Stimulated activated CD4-positive, alpha-beta T cell treated with anti-CD3 and anti-CD28 coated beads, Interleukin-1b, Interleukin-23, amount 100 ng/mL, for 4 hours (primary cell): ENCODE measurements at places on chromosomes 13 and 19.
A peak's percentile ranks its signal among the peaks of the same experiment; 100 is the strongest.

DNA sequence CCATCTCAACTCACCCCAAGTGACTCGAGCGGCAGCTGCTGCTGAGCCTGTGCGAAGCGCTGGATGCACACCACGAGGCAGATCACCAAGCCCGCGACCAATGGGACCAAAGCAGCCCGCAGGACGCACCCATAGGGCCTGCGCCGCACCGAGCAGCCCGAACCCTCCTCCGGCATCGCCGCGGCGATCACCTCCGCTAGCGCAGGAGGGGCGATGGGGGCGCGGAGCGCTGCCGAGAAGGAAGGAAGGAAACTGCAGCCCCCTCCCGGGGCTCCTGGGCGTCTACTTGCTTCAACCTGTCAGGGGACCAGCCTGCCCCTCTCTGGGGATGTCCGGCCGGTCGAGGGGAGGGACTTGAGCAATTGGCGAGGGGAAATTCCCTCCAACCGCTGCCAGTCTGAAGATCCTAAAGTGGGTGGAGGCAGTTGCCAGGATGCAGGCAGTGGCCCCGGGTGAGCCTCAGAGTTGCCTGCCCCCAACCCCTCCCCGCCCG lies at the start of gene CD70:
TSS of gene CD70 (minus strand) at position 324 of the 493 bp plus-strand sequence. CDS start at position 176, 148 bp downstream.
- peak; percentile 34 for DNase-seq

DNA sequence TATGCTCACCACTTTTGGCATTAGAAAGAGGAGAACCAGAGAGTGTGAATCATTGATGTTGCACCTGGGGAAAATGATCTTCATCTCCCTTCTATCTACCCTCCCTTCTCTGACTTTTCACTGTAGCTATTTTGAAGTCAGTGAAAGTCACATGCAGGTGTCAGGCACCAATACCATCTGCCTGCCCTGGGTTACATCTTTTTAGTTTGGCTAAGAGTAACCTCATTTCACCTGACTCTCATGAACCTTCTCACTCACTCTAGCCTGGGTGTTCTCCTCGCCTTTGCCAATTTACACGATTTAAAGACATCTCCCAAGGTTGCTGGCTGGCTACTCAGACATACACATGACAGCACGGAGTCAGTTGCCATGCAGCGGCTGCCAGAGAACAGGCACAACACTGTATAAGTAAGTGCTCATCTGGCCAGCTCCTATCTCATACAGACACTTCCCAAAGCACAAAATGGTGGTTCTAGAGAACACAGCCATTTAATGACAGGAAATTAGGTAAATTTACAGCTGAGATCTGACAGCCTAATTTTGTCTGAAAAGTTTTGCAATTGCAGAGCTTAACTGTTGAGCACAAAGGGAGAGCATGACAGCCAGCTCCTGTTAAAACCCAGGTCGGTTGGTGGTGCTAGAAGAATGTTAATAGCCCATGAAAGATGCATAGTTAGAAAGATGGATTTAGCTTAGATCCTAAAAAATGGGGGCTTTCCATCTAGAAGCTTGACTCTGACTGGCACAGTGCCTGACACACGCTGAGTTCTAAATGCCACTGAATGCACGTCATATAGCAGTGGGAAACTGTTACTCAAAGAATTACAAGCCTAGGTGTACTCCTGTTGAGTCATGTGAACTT lies 32.5 kb downstream of the LCP1 start:
- DNase-seq, result no peak

DNA sequence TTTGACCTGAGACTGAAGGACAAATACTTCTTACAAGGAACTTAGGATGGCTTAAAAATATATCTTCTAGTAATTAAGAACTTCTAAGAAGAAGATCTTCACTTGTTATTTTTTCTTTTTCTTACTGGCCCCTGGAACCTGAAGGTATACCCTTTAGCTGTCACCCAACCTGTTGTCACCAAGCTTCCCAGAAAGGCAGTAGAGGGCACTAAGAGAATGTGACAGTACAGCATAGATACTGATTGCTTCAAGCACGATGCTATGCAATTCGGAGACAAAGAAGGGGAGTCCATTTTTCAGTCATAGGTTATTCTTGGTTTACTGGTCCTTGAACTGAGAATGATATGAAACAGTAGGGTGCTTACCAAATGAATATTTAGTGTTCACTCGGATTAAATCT lies 208.3 kb upstream of the PCDH9 start:
- no peak for DNase-seq

DNA sequence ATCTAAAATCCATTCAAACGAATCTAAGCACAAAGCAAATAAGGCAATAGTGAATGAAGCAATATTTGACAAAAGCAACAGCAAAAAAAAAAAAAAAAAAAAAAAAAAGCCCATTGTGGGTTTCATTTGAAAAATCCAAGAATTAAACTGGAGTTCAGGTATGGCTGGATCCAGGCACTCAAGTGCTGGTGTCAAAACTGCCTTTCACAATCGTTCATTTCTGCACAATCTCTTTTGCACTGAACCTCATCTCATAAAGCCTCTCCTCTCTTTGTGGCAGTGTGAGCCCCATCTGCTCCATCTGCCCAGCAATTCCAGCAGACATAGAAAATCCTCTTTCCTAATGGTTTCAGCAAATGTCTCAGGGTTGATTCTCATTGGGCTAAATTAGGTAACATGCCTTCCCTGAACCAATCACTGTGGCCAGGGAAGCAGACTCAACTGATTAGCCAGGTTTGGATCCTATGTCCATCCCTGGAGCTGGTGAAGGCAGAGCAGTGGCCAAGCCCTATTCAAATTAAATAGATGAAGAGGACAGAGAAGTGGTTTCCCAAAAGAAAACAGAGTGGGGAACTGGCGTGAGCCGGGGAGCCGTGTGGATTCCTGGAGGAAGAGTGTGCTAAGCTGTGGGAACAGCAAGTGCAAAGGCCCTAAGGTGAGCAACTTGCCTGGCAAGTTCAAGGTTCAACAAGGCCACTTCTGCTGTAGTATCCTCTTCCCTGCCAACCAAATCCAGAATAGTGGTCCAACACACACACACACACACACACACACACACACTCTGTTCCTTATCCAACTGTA lies 1.2 kb upstream of the HIF3A start:
- no peak for DNase-seq

DNA sequence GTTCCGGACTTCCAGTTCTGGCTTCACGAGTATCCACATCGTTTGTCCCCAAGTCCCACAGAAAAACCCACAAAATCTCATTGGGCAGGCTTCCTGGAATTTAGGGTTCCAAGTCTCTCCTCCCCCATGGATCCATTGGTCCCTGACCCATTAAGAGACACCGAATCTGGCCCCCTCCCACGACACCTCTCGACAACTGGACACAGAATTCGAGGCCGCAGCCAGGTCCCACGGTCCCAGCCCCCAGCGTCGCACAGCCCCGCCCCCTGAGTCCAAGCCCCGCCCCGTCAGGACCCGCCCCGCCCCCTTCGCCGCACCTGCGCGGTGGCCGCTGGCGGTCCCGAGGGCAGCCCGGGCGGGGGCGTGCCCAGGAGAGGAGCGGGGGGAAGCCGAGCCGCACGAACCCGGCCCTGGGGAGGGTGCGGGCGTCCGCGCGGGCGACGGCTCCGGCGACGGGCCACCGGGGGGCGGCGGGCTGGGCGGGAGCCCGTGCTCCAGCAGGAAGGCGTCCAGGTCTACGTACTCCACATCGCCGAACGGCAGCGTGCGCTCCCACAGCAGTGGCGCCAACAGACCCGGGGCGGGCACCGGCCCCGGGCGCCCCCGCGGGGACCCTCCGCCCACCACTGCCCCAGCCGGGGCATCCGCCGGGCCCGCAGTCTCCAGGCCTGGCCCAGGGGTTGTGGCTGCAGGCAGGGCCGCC lies 1.8 kb downstream of the DBP start:
- peak; percentile 68 for DNase-seq

DNA sequence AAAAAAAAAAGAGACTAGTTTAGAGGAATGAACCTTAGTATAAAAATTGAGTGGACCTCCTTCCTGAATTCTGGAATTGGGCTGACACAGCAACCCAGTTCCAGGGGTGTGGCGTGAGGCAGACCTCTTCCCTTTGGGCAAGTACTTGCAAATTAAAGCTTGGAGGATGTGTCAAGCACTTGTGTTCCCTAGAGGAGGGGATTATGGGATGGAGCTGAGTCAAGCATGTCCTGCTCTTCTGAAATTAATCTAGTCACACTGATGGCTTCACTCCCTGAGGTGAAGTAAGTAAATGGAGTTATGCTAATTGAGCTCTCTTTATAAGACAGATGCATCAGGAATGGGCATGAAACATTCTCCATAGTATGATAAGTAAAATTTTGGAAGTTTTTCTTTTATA lies 107.7 kb upstream of the HTR2A start:
- no peak for DNase-seq

DNA sequence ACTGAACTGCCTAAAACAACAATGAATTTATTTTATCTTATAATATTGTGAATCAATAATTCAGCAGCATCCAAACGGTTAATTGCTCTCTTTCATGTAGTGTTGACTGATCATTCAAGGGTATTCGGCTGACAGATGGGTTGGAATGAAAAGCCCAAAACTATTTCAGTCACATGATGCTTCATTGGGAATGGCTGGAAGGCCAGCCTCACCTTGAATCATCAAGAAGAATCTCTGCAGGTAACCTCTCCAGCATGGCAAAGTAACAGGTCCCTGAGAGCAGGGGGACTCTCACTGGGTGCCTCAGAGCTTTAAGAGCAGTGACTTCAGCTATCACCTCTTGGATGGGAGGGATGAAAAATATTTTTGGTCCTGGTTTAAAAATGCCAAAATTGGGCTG lies 1395.7 kb downstream of the OLFM4 start:
- DNase-seq, result no peak
